ENCODE measurements at places on chromosomes 6 and 20.

DNA sequence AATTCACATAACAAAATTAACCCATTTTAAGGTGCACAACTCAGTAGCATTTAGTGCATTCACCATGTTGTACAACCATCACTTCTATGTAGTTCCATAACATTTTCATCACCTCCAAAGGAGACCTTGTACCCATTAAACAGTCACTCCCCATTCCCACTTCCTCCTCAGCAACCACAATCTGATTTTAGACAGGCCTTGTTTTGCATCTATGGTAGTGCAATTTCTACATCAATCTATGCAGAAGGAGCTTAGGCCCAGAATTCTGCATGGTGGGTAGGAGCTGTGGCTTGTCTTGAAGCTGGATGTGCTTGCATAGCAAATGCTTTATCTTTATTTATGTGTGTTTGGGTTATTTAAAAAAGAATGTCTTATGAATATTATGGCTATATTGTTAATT is 13.5 kb upstream of the HLA-DQA1 start:
- DNase-seq, result no peak

GRCh38 chr6:69340196-69340595 is 456.6 kb downstream of the LMBRD1 start:
- DNase-seq, result no peak

DNA sequence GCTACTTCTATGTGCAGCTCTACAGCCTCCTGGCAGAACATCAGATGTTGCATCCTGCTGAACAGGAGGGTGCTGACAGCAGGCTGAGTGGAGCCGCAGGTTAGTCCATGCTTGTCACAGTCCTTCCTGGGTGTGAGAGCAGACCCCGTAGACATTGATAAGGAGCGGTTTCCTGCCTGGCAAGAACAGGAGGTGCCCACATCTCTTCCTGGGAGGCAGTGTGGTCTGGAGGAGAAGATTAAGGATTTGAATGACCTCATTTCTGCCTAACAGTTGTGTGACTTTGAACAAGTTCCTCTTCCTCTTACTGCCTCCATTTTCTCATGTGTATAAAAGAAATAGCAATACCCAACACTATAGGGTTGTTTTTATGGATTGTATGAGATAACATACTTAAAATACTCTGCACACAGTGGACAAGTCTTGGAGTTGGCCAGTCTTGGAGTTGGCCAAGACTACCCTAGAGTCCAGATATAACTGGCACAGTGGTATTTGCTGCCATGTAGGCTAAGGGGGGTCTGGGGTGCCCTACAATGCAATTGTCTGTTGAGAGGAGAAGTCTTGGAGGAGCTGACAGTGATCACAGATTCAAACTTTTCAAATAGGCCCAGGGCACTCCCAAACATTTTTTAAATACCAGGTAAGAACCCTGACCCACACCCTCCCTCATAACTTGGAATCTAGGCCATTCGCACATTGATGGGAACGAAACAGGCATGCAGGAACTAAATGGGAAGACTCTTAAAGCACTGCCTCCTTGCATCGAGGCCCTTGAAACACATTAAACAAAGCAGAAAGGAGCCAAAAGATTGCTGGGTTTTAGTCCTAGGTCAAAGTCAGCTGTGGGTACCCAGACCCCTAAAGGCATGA is 32.6 kb upstream of the TBC1D7 start:
- no peak for DNase-seq

DNA sequence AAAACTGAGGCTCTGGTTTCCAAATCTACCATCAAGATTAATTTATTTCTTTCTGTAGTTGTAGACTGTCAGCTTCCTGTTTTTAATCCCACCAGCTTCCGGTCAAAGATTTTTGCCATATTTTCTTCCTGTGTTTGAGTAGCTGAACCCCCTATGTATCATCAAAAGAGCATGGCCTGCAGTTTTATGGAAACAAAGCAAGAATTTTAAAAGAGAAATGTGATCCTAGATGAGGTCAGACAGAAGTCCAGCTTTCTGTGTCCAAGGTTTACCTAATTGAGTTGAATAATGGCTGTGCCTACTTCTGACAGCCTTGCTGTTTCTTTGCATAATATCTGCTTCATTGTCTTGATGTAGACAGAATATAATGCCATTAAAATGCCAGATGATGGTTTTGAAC is 163.7 kb downstream of the CARMIL1 start:
- DNase-seq, result no peak

GRCh38 chr6:132900849-132901248 is 86.5 kb downstream of the RPS12 start:
- DNase-seq, result no peak

DNA sequence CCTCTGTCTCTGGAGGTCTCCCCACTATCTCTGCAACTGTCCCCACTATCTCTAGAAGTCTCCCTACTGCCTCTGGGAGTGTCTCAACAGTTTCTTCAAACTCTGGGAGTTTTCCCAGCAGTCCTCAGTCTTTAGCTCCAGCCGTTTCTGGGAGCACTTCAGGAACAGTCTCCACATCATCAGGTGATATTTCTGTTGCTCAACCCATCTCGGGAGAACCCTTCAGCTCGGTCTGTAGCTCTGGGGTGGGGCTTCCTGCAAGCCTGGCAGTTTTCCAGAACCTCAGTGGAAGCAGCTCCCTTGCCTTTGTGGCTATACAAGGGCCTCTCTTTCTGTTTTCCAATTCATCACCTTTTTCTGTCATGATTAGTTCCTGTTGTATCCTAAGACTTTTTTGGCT is 3.0 kb upstream of the SFTA2 start:
- no peak for DNase-seq

- no peak for DNase-seq
Measured at GRCh38 chr6:7115543-7116231, 7.9 kb downstream of the RREB1 start.

GRCh38 chr6:135170238-135170637 is 10.9 kb upstream of the MYB start:
- DNase-seq, result no peak

- no peak for DNase-seq
Measured at GRCh38 chr6:53926505-53926904, 131.7 kb downstream of the LRRC1 start.

DNA sequence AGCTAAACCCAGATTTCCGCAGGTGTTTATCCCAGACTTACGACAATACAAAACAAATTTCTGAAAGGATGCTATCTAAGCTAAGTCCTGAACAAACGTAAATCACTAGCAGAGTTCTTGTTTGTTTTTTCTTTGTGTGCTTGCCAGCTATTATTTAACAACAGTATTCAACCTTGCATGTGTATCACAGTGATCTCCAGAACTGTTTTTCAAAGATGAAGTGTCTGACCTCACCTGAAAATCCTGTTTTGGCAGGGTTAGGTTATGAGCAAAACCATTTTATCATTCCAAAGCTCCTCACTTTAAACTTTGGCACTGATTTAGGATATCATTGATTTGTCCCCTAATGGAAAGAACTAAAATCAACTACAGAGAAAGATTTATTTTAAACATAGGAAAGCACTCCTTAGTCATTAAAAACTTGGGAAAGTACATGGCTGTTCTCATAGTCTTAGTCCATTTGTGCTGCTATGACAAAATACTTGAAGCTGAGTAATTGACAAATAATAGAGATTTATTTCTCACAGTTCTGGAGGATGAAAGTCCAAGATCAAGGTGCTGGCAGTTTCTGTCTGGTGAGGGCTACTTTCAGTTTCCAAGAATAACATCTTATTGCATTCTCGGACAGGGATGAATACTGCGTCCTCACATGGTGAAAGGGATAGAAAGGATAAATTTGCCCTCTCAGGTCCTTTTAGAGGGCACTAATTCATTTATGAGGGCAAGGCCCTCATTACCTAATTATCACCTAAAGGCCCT is 20.8 kb upstream of the BMP5 start:
- DNase-seq, result no peak

DNA sequence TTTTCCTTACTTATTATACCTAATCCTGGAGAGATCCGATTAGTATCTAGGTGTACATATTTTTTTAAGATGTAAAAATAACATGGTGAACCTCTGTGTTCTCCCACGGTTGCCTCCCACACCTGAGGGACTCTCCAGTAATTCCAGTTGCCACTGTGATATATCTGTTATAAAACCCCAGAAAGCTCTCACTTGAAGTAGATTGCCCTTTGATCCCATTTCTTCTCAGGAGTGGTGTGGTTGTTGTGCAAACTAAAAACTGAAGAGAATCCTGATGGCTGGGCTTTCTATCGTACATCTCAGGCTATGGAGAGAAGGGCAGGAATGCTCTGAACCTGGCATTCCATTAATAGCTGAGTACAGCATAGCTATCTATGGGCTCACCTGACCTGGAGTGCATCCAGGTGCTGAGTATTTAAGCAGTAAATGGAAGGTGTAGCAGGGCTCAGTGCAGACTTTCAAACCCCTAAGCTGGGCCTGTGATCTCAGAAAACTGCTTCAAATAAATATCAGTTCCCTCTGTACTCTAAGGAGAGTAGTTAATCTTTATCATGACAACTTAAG is 41.0 kb downstream of the VGLL2 start:
- no peak for DNase-seq

DNA sequence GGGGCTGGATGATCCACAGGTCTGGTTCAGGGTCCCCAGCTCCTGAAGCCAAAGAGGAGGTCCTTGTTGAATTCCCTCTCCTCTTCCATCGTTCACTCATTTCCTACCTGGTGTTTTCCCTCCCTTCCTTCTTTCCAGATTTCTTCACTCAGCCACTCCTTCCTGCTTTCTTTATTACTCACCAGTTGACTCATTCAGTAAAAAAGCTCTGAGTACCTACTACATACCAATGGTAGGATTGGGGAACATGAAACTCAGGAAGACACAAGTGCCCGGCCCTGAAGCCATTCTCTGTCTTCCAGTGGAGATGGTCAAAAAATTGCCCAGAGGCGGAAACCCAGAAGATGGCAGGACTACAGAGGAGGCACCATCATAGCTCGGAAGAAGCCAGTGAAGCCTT is 11.9 kb upstream of the NSFL1C start:
- no peak for DNase-seq

DNA sequence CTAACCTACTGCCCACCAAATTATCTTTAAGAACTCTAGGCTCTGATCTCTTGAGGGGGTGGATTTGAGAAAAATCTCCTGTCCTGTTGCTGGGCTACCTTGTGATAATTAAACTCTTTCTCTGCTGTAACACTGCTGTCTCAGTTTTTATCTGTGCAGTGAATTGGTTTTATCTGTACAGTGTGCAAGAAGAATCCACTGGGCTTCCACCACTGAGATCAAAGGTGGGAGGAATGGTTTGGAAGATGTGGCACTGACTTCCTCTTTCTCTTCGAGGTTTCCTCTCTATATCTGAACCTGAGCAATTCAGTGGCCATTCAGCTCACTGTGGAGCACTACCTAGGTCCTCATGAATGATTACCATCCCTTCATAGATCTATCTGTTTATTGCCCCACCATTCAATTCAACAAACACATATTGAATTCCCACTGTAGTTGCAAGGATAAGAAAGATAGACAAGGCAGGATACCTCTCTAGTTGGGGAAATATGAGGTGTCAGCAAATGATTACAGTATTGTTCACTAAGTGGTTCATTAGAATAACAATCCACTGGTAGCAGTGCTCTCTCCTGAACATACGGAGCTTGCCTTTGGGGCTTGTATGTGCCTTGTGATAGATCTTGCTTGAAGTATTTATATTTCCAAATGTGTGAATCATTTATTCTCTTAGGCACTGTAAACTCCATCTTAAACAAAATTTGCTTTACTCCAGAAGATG is 172.1 kb upstream of the ARG1 start:
- DNase-seq, result no peak

DNA sequence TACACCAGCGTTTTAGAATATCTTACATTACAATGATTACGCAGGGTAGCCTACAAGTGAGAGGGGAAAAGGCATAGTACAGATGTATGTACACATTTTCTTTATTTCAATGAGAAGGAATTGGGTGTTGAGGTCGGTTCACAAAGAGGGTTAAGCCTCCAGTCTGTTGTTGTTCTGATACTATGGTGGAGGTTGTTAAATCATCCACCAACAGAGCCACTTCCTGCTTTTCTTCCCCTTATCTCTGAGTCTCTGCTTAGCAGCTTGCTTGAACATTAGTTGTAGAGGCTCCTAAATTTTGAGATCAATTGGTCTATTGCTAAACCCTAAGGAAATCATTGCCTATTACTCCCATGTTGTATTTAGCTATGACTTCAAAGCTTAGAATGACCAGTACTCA is 7.3 kb downstream of the RGS17 start:
- DNase-seq, result no peak

- no peak for DNase-seq
Measured at GRCh38 chr20:41615110-41615509, 3.1 kb downstream of the CHD6 start.

DNA sequence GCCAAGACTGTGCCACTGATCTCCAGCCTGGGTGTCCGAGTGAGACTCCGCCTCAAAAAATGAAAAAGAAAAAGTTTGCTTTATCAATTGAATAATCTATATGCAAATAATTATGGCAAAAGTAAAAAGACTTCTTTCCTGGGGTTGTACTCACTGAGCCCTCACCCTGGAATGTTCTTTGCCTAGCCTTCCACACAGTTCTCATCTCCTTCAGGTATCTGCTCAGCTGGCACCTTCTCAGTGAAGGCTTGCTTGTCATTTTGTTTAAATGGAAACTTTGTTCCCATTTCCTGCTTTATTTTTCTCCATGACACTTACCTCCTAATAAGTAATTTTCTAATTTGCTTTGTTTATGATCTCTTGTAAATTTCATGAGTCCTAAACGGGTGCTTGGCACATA is 96.7 kb downstream of the SGK1 start:
- DNase-seq, result no peak

DNA sequence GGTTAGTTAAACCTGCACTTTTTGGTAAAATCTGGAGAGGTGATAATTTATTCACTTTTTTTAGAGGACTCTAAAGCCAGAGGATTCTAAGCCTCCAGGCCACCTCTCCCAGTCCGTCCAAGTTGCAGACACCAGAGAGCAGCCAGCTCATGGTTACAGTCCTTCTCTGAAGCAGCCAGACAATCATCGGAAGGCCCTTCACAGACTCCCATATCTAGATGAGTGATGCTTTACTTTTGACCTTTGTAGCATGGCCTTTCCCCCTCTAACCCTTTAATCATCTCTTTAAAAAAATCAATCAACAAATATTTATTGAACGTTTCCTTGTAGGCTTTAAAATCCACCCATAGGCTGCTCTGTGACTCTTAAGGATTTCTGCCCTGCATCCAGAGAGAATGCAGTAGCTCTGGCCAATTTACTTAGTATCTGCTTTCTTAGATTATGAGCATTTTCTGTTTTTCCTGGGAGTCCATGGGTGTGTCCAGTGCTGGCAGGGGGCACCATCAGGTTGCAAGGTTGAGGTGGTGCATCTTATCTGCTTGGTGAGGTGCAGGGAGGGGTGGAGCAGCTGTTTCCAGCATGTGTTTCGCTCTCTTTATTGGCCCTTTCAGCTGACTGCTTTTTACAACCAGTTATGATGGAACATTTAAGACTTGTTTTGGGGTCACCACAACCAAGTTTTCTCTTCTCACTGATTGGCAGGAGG is 58.6 kb downstream of the JARID2 start:
- DNase-seq, result no peak

DNA sequence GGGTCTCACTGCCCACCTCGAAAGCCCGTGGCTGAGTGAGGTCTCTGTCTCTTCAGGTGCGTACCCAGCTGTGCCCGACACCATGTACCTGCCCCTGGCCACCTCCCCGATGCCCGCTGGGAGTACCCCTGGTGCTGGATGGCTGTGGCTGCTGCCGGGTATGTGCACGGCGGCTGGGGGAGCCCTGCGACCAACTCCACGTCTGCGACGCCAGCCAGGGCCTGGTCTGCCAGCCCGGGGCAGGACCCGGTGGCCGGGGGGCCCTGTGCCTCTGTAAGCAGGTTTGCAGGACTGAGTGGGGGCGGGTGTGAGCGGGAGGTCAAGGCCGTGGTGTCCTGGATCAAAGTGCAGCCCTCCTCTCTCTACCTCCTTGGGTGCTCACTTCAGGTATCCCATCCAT is 4.7 kb downstream of the CCN5 start:
- no peak for DNase-seq
